HuH-7 (cell line): ENCODE measurements at places on chromosomes 2 and 18.
A peak's percentile ranks its signal among the peaks of the same experiment; 100 is the strongest.

GRCh38 chr2:132623096-132623839 lies 46.7 kb downstream of the LYPD1 start:
- no peak for DNase-seq

- no peak for DNase-seq
These were observed 21.5 kb downstream of the ANKRD29 start for GRCh38 chr18:23641143-23641720.

GRCh38 chr2:236844711-236845110 lies 241.0 kb upstream of the COPS8 start:
- DNase-seq, result no peak

GRCh38 chr2:59724746-59725145 lies 828.7 kb downstream of the BCL11A start:
- DNase-seq, result no peak

DNA sequence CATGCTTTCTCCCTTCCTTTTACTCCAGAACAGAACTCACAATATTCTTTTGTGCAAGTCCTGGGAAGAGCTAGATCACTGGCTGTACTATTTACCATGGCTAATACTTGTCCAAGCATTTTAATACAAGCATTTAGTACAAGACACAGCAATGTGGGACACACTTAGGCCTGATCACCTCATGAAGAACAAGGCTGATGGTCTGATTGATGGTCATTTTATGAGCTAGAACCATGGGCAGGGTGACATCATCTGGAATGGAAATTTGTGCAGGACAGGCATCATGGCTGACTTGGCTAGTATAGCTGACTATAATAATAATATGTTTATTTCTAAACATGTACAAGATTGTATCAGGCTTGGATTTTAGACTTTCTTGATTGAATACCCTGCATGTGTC lies 374.2 kb upstream of the HNMT start:
- no peak for DNase-seq

DNA sequence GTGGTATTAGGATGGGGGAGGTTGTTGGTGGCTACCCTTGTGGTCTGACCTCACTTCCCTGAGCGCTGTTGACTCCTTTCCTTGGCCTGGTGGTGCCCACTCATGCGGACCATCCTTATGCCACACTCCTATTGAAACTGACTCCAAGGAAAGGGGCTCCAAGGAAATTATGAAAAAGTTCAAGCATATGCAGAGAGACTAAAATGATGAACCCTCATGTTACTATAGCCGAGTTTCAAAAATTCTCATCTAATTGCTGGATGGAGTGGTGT lies 96.2 kb upstream of the STPG4 start:
- DNase-seq, result no peak

DNA sequence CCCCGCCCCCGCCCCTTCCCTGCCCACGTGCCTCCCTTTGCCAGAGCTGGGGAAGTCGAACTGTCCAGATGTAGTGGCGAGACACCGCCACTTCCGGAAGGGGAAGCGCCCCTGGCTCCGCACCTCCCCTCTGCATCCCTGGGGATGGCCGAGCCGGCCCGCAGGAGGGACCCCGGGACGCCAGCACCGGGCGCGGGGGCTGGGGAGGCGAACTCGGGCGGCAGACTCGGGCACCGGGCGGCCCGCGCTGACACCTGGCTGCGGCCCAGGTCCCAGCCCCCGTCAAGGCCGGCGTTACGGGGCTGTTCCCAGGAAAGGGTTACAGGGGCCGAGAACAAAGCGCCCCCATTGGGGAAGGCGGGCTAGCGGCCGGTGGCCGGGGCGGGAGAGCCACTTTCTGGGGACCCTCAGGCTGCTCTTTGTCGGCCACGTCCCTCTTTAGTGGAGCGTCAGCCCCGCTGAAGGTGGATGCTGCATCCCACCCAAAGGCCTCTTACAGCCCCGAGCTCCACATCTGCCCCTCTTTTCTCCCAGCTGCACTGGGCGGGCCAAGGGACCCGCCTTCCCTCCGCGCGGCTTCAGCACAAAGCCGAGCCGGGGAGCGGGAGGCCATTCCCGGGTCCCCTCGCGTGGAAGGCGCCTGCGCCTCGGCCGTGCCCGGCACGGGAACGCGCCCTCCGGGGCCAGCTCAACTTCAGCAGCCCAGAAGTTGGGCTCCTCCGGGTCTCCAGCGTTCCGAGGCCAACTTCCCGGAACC lies 1.3 kb downstream of the SDC1 start:
- peak; percentile 71 for DNase-seq

- DNase-seq, result no peak
These were observed 139.3 kb upstream of the ID2 start for GRCh38 chr2:8542381-8543059.

GRCh38 chr2:98134172-98135005 lies 47.4 kb downstream of the VWA3B start:
- no peak for DNase-seq

DNA sequence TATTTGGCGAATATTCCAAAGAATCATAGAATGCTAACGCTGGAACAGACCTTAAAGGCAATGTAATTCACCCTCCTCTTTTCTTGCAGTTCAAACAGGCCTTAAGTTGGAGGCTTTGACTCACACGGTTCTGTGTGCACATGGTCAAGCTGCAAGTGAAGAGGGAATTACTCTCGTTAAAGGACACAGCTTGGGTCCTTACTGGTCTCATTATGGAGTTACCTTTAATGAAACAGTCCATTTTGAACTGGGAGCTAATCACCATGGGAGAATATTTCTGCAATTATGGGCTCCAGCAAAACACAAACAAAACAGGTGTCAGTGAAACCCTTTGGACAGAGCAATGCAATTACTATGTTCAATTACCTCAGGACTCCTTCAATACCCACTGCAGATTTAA lies 135.5 kb downstream of the GAREM1 start:
- no peak for DNase-seq

- no peak for DNase-seq
These were observed 7.4 kb upstream of the RHOB start for GRCh38 chr2:20439503-20439902.

GRCh38 chr2:160940699-160941098 lies 219.5 kb upstream of the TANK start:
- no peak for DNase-seq

GRCh38 chr2:180196419-180196977 lies 189.4 kb upstream of the CWC22 start:
- DNase-seq, result no peak

- DNase-seq, result no peak
These were observed 1.0 kb downstream of the HOXD12 start for GRCh38 chr2:176100547-176101140.

DNA sequence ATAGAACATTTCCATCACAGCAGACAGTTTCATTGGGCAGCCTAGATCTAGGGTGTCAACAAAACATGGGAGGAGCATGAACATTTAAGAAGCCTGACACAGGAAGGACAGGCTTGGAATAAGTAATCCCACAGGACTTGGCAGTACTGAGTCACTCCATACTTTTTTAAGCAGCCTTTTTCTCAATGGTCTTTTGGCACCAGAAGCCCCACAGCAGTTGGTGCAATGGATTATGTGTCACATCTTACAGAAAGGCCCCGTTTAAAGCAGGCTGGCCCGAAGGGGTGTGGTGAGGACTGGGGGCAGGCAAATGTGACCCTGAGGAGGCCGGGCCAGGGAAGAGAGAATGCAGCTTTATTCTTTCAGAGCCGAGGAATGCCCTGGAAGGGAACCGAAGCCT lies 26.6 kb downstream of the SPTBN1 start:
- no peak for DNase-seq

- no peak for DNase-seq
These were observed 3.1 kb downstream of the ARL4C start for GRCh38 chr2:234493796-234494195.

DNA sequence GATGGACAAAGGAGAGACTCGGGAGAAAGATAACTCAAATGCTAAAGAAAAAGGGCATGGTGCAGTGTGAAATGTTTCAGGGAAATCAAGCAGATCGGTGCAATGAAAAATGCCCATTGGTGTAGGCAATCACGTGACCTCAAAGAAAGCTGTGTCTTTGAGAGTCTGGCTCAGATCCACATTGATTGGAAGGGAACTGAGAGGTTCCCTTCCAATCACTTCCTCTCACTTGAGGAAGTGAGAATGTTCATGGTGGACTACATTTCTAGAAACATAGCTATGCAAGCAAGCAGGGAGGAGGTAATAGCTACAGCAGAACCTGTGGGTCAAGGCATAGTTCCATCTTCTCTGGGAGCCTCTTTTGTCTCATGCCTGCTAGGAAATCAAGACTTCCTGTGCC lies 187.4 kb downstream of the LPIN1 start:
- DNase-seq, result no peak

DNA sequence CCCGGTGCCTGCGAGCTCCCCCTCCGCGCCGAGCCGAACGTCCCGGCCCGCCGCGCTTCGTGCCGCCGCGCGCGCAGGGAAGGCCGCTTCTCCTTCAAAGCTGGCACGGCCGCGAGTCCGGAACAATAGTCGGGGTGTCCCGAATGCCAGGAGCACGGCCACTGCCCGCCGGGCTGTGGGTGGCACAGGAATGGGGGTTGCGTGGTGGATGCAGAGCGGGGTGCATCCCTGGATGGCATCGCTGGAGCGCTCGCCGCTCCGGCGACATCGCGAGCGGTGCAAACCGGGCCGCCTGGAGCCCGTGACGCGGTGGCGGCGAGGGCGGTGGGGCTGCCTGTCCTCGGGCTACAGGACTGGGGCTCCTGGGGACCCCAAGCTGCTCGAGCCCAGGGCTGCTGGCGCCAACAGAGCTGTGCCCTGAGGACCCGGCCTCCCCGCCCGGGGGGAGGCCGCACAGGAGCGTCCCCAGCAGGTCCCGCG lies 1.1 kb upstream of the SATB2 start:
- DNase-seq, result no peak

- DNase-seq, result no peak
These were observed 34.8 kb upstream of the NFATC1 start for GRCh38 chr18:79360933-79361332.

DNA sequence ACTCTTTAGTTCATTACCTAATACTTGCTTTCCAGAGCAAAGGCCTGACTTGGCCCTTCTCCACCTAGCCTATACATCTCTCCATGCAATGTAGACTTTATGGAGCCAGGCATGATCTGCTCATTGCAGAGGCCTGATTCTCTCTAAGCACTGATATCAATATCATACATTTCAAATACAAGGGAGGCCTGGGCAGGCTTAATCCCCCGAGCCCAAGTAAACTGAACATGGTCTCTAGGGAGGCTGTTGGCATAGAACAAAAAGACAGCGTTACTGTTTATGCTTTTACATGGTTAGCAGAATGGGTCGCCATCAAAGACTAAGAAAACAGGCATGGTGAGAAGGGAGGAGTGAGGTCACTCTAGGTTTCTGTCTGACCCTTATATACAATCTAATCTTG lies 695.1 kb downstream of the ZEB2 start:
- DNase-seq, result no peak

DNA sequence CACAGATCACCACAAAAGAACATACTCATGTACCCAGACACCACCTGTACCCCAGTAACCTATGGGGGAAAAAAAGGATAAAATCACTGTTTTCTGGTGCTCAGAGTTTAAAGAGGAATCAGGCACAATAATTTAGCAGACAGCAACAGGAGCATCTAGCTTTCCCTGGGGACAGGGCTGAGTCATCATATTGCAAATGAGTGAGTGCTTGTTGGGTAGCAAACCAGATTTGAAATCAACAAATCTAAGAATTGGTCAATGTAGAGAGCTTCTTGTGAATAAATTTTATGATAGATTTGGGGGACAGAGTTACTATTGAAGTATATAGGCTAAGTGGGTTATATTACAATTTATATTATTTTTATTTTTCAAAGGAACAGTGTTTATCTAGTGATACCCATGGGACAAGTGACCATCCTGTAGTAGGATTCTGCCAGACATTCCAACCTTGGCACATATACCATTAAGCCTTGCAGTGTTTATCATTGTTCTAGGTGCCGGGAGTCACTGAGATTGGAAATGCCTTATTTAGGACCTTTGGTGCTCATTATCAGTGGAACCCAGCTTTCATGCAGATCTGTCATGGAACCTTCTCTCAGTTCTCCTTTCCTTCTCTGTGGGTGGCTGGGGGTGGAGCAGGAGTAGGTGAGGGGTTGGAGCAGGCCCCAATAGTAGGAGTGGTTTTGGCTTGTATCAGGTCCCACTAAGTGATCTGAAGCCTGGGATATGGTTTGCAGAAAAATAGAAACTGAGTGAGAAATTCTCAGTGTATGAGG lies 117.2 kb downstream of the CERS6 start:
- DNase-seq, result no peak

DNA sequence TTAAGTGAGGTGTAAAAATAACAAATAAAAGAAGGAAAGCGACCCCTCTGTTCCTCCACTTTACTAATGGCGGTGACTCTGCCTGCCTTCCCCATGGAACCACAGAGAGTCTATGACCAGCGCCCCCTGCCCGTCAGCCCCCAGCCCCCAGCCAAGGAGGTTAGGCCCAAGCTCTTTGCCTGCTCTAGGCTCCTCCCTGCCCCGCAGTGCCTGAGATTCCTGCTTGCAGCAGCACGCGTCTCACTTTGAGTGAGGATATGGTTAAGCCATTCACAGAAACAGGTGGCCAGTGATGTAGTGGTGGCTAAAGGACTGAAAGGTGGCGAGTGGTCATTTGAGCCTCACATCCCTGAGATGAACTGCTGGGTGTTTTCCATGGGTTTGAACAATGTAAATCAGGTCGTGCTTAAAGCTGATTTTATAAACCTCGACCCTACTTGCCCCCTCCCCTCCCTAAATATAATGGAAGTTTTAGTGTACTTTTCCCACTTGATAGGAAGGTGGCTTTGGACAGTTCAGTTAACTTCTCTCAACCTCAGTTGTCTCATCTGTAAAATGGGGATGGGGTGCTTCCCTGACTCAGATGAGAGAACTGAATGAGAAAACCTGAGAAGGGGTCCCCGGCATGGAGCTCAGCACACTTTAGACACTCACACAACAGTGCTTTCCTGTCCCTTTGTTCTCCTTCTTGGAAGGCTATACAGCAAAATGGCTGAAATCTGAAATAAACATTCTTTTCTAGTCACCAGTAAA lies 46.5 kb downstream of the IL1RL2 start:
- no peak for DNase-seq
